ENCODE measurements at places on chromosomes 5 and 9. TPM values are rescaled to one million over a fixed set of nuclear protein-coding genes. Genes with fewer than 3 reads are reported as not detected.
A peak's percentile ranks its signal among the peaks of the same experiment; 100 is the strongest.

The PCDHGA11 gene
- 1.00 TPM for total RNA-seq

The OTP gene
- not detected for total RNA-seq

GRCh38 chr5:154834053-154834452, 16.4 kb downstream of the FAXDC2 start:
- peak overlapping the region; percentile 59 for H3K4me3 ChIP-seq
- peak overlapping the region; percentile 94 for H3K27ac ChIP-seq
- H3K4me1 ChIP-seq = no peaks in the 10 kb centered on the region
- DNase-seq = no peak
- peaks cover 26% of the 10 kb centered on the region for H3K36me3 ChIP-seq

- no peaks in the 10 kb centered on the region for H3K36me3 ChIP-seq
- no peaks in the 10 kb centered on the region for H3K27me3 ChIP-seq
- no peak overlapping the region for H3K27ac ChIP-seq
- no peaks in the 10 kb centered on the region for H3K4me1 ChIP-seq
- H3K4me3 ChIP-seq = no peak overlapping the region
- DNase-seq = no peak
Measured at GRCh38 chr5:4995014-4995413, 145.1 kb upstream of the ADAMTS16 start.

GRCh38 chr9:105064248-105065097, 136.5 kb upstream of the ABCA1 start:
- H3K27ac ChIP-seq = peak overlapping the region; percentile 69
- H3K4me1 ChIP-seq = peaks cover 33% of the 10 kb centered on the region
- no peaks in the 10 kb centered on the region for H3K27me3 ChIP-seq
- peak; percentile 95 for DNase-seq

DNA sequence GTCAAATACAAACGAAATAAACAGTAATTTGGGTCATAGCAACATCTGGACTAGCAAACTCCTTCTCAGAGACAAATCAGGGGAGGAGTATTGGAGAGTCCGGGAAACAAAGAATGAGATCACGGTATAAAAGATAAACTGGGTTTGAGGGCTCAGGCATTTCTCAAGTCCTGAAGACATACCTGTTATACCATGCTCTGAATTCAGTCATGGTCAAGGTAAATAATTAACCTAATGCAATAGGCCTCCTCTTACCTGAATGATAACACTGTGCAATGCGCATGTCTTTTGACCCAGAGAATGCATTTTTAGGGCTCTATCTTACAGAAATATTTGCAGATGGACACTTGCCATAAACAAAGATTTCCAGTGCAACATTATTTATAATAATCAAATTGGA, 31.9 kb upstream of the SPDL1 start:
- peaks cover 4% of the 10 kb centered on the region for H3K27me3 ChIP-seq
- H3K36me3 ChIP-seq = no peaks in the 10 kb centered on the region
- no peak for DNase-seq
- H3K4me3 ChIP-seq = no peak overlapping the region
- H3K4me1 ChIP-seq = no peaks in the 10 kb centered on the region

GRCh38 chr9:23379842-23380241, 446.2 kb downstream of the ELAVL2 start:
- no peaks in the 10 kb centered on the region for H3K27me3 ChIP-seq
- peak; percentile 23 for DNase-seq
- peaks cover 10% of the 10 kb centered on the region for H3K4me1 ChIP-seq
- H3K27ac ChIP-seq = no peak overlapping the region

DNA sequence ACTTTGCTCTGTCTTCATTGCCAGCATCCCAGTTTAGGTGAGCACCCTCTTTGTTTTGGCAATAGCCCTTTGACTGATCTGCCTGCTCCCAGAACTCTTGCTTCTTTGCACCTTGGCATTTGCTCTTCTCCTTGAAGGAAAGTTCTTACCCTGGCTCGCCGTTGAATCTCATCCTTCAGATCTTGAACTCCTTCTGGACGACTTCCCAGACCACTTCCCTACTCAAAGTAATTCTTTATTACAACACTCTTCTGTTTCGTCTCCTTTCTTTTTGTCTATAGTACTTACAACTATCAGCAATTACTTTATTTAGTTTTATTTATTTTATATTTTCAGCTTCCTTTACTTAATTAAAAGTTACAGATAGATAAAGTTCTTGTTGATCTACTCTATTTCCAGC, 1510.1 kb downstream of the MAT2B start:
- no peaks in the 10 kb centered on the region for H3K27me3 ChIP-seq
- DNase-seq = no peak
- H3K4me3 ChIP-seq = no peak overlapping the region
- H3K27ac ChIP-seq = no peak overlapping the region
- H3K4me1 ChIP-seq = no peaks in the 10 kb centered on the region
- H3K36me3 ChIP-seq = no peaks in the 10 kb centered on the region

GRCh38 chr9:137963525-137963924, 85.9 kb downstream of the CACNA1B start:
- no peak overlapping the region for H3K27ac ChIP-seq
- H3K27me3 ChIP-seq = no peaks in the 10 kb centered on the region
- no peaks in the 10 kb centered on the region for H3K36me3 ChIP-seq
